AG04450 (cell line): ENCODE measurements at places on chromosomes 1 and 21. TPM values are rescaled to one million over a fixed set of nuclear protein-coding genes. Genes with fewer than 3 reads are reported as not detected.

DNA sequence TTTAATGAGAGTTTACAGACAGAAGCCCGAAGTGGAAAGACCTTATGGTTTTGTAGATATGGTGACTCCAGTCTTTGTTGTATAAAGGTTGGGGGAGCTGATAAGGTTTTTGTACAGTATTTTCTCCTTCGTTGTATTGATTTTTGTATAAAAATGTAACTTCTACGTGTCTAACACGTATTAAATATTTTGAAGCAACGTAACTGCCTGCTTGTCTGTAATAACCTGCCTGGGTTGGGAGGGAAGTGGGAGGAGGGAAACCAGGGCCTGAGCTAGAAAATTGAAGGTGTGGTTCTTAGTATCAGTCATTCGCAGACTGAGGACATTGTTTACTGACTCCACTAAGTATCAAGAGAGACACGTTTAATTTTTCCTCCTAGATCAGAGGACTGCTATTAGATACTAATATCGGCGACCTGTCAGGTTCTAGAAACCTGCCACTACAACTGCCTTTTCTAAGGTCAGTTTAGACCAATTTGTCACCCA is 2.2 kb downstream of the IER5 start:
- DNase-seq = no peak

DNA sequence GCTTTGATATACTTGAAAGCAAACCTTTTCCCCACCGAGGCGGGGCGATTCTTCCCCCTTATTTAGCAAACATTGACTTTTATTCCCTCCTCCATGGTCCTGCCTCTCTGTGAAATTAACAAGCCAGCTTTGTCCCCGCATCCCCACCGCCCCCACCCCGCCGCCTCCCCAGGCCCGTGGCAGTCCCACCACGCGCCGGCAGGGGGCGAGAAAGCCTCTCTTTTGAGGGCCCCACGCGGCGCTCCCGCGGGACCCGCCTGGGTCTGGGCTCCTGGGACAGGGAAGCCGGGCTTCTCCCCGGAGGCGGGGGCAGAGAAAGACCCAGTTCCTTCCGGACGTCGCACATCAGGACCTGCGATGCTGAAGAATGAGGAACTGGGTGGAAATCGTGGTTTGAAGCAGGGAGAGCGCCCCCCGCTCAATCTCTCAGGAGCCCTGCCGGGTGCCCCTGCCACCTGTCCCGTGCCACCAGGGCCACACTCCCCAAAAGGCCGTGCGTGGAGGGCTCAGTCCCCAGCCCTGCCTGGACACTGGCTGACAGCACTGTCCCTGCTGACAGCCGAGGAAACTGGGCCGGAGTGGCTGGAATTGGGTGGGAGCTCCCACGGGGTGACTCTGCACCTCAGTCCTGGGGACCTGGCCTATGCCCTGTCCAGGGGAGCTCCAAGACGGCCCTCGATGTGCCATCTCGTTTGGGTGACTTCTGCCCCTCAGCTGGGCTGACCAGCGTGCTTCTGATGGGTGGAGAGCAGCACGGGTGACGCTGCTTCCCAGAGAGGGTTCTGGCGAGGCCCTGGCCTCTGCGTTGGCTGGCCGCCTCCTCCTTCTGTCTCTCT is 8.6 kb upstream of the ACTRT2 start:
- no peak for DNase-seq

The KIF17 gene
- 2.7 and 2.8 TPM in 2 replicates for polyA plus RNA-seq

The CENPF gene
- polyA plus RNA-seq = 11.1 and 17.5 TPM in 2 replicates

DNA sequence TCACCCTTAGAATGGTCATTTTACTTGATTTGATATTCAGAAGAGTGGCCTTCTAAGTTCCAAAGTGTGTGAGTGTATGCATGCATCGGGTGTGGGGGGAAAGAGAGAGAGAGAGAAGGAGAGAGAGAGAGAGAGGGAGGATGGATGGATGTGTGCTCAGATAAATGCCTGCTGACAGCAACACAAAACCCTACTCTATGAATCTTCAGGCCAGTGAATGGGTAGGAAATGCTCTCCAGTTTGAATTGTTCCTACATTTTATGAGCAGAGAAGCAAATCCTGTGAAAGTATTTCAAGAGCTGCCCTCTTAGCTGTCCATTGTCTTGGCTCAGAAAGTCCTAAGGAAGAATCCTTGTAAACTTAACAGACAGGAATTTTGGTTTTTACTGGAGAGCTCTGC is 7.4 kb downstream of the JAM2 start:
- DNase-seq = no peak

The OR2M5 gene
- polyA plus RNA-seq = not detected in 2 replicates

The CD48 gene
- polyA plus RNA-seq = not detected in 2 replicates

- DNase-seq = no peak
These were observed 195.0 kb downstream of the ROR1 start for GRCh38 chr1:63968663-63969440.

The KRTAP7-1 gene
- polyA plus RNA-seq = not detected in 2 replicates

The CRNN gene
- not detected in 2 replicates for polyA plus RNA-seq

DNA sequence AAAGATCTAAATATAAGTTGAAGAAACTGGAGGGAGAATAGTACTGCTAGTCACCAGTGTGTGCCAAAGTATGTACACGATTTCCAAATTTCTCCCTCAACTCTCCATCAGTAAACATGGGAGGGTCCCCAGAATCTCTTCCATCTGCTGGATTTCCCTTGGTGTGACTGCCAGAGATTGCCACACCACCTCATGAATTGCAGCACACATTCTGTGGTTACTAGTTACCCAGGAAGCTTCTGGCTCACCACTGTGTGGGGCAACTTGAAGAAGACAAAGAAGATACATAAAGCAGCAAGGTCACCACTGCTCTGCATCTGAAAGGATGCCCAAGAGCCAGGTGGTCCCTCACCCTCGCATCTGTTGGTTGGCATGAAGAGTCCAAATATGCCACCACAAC is 191.7 kb upstream of the ESRRG start:
- DNase-seq = no peak

- DNase-seq = no peak
These were observed 1.6 kb upstream of the PTGS2 start for GRCh38 chr1:186681801-186682200.

GRCh38 chr1:66532798-66533783 is 862 bp upstream of the SGIP1 start:
- DNase-seq = peak; percentile 91
